Lower lobe of right lung (tissue), 2 donors: ENCODE measurements at places on chromosomes 16 and 17. TPM values are rescaled to one million over a fixed set of nuclear protein-coding genes. Genes with fewer than 3 reads are reported as not detected.

GRCh38 chr16:8718851-8719680 is 44.6 kb downstream of the ABAT start:
- DNase-seq, result no peak

DNA sequence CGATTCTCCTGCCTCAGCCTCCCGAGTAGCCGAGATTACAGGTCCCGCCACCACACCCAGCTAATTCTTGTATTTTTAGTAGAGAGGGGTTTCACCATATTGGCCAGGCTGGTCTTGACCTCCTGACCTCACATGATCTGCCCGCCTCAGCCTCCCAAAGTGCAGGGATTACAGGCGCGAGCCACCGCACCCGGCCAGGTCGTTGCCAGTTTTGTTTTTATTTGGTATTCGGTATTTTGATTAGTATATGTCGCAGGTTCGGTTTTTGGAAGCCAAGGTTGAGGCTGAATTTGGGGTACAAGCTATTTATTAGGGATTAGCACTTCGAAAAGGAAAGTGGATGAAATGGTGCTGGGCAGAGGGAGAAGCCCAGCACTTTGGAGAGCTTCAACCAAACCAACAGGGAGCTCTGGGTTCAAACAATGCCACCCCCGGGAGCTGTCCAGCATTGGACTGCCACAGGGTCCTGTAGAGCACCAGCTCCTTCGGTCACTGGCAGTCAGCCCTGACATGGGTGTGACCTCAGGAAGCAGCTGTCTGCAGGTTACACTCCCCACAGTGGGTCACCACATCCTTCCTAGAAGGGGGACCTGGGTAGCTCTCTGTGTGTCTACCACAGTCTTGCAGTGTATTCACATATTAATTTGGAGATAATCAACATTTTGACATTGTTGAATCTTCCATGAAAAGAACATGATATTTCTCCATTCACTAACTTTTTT is 1.5 kb upstream of the CLEC10A start:
- DNase-seq, result peak; percentile 39

- no peak for DNase-seq
Observed at GRCh38 chr17:72137161-72137560, 16.3 kb downstream of the SOX9 start.

DNA sequence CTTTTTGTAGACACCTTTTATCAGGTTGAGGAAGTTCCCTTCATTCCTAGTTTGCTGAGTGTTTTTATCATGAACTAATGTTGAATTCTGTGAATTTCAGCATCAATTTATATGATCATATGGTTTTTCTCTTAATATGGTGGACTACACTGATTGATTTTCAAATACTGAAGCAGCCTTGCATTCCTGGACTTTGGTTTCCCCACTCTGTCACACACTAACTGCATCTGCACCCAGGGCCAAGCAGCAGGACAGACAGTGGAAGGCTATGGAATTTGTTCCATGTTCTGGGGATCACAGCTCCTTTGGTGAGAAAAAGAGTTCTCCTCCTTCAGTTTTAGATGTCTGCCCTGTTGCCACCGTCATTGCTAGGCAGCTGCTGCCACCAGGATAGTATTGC is 7.8 kb downstream of the TERF2 start:
- DNase-seq, result no peak

DNA sequence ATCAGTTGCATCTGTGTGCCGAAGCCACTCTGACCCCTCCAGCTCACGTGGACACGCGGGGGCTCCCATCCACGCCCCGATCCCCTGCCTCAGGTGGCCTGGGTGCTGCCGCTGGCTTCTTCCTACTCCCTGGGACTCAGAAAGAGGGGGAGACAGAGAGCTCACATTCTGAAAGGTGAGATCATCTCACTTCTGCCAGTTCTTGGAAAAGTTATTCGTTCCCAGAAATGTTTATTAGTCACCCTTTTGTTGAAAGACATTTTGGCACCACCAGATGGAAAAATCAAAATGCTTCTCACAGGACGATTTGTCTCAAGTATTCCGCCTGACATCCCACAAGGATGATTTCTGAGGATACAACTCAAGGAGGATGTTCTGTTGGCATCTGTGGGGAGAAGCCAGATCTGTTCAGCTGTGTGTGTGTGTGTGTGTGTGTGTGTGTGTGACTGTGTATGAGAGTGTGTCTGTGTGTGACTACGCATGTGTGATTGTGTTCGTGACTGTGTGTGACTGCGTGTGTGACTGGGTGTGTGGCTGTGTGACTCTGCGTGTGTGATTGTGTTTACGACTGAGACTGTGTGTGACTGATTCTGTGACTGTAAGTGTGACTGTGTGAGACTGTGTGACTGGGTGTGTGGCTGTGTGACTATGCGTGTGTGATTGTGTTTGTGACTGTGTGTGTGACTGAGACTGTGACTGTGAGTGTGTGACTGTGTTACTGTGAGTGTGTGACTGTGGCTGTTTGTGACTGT is 207.3 kb downstream of the NTN1 start:
- DNase-seq, result no peak

DNA sequence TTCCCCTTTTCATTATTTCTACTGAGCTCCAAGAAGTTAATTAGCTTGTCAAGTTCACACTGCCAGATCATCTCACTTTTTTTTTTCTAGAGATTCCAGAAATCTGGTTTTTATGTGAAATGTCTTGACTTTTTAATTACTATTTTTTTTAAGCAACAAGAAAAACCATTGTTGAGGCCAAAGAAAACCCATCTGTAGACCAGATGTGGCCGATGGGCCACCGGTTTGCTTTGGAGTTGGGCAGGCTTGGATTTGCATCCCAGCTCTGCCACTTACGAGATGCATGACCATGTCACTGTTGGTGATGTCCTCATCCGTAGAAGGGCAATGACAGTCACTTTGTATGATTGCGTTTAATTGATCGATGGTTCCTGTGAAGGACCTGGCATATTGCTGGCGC is 34.2 kb upstream of the MRTFB start:
- DNase-seq, result no peak

DNA sequence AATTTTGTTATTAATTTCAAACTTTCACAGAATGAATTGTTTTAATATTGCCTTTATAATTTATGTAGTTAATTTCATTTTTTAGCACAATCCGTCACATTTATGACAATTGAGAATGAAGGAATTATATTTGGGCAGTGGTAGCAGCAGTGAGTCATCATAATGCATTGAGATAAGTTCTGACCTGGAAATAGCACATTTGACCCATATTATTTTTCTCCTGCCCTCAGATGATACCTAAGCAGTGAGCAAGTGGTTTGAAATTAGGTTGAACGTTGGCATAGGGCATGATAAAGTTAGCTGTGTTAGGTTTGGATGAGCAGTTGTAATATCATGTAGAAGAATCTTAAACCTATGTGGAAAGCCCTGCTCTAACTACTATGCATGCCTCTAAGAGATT is 1431.3 kb upstream of the CDH8 start:
- no peak for DNase-seq

DNA sequence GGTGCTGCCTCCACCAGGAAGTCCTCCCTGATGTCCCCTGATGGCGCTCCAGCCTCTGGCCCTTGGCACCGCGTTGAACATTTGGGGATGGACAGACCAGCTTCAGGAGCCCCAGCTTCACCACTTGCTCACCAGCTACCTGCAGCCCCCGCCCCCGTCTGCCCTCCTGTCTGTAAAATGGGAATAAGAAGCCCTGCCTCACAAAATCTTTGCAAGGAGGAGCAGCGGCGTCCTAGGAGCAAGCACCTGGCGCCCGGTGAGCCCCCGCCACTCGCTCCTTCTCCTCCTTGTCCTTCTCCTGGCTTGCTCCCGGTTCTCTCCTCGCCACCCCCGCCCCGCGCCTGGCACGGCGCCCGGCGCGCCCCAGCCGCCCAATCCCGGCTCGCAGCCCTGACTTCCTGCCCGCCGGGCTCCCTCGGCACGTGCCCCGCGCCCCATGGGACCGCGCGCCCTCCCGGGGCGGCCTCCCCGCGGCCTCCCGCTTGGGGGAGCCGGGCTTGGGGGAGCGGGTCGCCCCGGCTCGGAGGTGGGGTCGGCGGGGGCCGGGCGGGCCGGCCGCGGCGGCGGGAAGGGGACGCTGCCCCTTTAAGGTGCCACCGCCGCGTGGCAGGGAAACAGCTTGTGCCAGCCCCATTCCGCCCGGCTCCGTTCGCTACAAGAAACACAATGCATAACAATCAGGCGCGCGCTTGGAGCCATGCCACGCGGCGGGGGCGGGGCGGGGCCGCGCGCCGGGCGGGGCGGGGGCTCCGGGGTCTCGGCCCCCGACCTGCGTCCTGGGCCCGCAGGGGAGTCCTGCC is 9.1 kb upstream of the PPP1R1B start:
- peak; percentile 80 for DNase-seq

- DNase-seq, result no peak
Observed at GRCh38 chr17:78719630-78720298, 62.3 kb downstream of the CYTH1 start.

DNA sequence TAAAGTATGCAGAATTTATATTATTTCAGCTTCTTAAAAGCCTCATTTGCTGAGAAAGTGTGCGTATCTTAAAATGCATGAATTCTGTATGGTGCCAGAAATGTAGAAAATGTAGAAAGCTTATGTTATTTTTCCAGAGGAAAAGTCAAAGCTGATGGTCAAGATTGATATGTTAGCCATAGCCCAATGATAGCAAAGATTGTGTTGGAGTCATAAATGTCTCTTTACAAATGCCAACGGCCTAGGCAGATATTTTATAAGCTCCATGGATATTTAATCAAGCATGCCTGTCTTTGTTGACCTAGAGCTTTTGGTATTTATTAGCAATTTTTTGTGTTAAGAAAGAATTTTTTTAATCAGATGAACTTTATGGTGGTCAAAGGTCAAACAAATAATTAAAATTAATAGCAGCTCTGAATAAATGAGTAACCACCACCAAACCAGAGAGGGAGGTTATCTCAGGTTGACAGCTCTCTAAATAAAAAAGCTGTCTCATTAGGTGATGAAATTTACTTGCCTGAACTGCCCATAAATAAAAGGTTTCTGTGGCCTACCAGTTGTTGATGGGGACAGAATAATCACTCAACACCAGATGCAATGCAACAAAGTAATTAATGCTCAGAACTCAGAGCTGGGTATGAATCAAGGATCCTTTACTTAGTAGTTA is 28.5 kb downstream of the CLEC3A start:
- no peak for DNase-seq

- no peak for DNase-seq
Observed at GRCh38 chr17:68306819-68307218, 15.5 kb downstream of the ARSG start.

The PRRT2 gene
- 3.2 TPM for total RNA-seq

The GPR139 gene
- not detected for total RNA-seq

The KRT12 gene
- total RNA-seq, result not detected

The AANAT gene
- total RNA-seq, result not detected

The HOXB1 gene
- not detected for total RNA-seq
